ENCODE measurements at places on chromosomes 16 and 17.

DNA sequence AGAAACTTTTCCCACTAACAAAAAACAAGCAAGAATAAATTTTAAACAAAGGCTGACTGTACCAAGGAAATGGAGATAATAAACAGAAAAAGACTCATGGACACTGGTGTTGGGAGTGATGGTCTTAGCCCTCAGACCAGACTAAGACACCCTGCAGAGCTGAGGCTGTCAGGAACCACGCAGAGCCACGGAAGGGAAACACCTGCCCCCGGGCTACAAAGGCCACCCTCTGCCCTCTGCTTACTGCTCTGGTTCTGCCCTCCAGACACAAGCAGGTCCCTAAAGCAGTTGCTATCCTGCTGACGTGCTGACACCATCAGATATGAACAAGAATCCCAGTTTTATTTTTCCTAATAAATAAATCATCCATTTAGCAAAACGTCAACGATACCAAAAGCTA lies 80.0 kb downstream of the ANKRD11 start:
- no peak for DNase-seq

- DNase-seq, result no peak
These were observed 78.7 kb upstream of the GPRC5B start for GRCh38 chr16:19963301-19963700.

DNA sequence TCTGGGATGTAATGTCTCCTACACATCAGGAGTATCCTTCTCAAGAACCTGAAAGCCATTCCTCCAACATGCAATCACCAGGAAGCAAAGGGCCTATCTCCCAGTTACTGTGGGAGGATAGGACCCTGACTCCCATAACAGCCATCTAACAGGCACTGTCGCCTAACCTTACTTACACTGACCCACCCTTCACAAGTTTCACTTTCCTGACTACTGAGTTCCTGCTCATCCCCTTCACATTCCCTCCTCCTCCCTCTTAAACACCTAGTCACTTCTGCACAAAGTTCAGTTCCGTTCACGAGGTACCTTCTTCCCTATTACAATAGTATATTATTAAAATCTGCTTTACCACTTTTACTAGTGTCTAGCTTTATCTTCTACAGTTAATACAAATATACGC lies 1.3 kb downstream of the C17orf67 start:
- no peak for DNase-seq

GRCh38 chr17:61010661-61011170 lies 333.1 kb downstream of the BCAS3 start:
- no peak for DNase-seq

DNA sequence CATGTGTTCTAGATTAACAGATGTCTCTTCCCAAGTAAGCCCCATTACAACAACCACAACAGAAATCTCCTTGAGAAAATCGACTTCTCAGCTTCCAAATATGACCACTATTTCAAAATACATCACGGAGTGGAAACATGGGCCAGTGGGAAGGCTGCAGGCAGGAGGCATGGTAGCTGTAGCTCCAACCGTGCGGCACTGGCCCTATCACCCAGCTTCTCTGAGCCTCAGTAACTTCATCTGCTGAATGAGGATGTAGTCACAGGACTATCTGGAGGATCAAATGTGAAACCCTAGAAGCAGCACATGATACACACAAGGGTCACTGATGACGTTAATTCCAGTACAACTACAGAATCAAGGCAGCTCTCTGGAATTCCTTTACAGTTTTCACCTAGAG lies 112.2 kb downstream of the VPS53 start:
- DNase-seq, result peak; percentile 62

- no peak for DNase-seq
These were observed 281.4 kb downstream of the BCAS3 start for GRCh38 chr17:60959011-60959410.

DNA sequence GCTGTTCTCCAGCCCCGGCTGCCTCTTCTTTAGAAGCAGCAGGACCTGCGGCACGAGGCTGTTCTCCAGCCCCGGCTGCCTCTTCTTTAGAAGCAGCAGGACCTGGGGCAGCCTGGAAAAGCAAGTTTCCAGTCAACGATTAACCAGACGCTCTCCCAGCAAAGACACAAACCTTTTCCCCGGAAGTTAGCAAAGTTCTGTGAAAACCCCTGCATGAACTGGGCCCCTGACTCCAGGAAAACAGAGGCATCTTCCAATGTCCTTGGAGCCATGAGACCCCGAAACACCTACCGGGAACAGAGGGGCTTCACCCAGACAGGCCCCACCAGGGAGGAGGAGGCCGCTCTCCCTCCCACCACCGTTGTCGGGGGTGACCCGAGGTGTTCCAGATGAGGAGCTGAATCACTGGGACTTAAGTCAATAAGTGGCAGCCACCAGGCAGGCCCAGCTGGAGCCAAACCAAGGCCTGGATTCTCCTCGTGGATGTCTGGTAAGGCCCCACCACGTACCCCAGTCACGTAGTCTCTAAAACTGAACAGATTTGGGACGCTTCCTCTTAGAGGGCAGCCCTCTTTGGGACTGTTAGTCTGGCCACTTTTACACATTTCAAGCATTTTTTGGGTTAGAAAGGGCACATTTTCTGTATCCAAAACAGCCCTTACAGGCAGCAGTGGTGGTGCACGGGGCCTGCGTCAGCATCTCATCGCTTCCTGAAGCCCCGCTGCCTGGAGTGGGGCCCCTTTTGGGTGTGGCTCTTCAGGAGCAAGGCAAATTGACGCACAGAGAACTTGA lies at the start of gene RPH3AL:
TSS of gene RPH3AL (minus strand) at position 387 of the 792 bp plus-strand sequence. CDS start 25,264 bp downstream, outside the sequence.
- peak; percentile 69 for DNase-seq

GRCh38 chr16:79092846-79093245 lies 507.7 kb downstream of the MAF start:
- no peak for DNase-seq

- no peak for DNase-seq
These were observed 2.2 kb downstream of the LASP1 start for GRCh38 chr17:38872027-38872511.

DNA sequence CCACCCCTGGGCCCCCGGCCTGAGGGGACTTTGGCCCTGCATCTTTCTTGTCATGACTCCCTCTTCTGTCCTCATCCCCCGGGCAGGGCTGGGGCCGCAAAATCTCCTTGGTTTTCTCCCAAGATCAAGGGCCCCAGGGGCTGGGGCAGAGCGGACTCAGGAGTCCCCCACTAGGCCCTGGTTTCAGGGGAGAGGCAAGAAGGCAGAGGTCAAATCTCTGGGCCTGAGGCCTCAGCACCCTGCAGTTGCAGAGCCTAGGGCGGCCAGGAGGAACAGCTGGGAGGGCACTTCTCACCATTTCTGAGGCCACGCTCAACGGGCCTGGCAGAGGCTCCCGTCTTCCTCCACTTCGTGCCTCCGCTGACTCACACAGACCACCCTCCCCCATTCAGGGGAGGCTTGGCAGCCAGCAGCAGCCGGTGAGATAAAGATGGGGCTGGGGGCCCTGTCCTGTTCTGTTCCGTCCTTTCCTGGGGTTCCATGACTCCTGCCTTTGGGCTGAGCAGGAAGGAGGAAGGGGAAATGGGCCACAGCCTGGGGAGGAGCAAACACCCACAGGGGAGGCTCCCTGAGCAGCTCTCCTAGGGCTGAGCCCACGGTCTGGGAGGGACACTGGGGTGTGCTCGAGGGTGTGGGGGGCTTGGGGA lies 12.4 kb downstream of the ZSCAN10 start:
- no peak for DNase-seq

DNA sequence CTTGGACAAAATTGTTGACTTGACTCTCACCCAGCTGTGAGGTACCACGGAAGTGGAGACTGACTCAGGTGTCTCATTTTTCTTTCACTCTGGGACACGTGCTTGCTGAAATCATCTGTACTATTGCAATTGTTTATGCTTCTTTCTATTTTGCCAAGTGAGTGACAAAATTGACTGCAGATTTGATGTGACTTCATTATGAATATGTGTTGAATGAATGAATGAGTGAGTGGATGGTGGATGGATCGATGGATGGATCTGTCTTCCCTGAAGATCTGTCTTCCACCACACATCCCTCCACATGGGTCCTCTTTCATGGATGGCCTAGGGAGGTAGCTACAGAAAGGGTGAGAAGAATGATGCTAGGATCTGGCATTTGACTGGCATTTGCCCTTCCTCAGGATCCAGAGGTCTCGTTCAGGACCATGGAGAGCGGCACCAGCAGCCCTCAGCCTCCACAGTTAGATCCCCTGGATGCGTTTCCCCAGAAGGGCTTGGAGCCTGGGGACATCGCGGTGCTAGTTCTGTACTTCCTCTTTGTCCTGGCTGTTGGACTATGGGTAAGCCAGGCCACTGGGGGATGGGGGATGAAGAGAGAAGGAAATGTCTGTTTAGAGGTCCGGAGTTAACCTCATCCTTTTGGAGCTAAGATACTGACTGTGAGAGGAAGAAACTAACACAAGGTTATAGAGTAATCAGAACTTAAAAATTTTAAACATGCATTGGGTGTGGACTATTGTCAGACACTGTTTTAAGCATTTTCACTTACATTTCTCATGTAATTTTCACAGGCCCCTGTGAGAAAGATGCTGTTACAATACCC lies 12.7 kb downstream of the SLC5A11 start:
- no peak for DNase-seq

DNA sequence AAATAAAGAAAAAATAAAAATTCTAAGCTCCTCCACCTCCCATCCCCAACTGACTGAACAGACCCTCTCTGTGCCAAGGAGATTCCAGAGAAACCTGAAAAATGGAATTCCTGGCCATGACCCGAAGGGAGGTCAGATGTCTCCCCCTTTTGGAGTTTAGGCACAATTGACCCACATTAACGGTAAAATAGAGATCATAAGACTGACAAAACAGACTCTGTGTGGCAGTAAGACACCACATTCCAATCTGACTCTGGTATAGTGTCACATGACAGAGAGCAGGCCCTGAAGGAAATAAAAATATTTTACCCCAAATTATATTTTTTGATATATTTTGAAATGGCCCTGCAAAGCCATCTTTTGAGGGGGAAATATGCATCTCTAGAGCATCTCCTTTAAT lies 115.1 kb upstream of the ZKSCAN2 start:
- no peak for DNase-seq

GRCh38 chr16:26961459-26961858 lies 105.3 kb upstream of the C16orf82 start:
- no peak for DNase-seq

DNA sequence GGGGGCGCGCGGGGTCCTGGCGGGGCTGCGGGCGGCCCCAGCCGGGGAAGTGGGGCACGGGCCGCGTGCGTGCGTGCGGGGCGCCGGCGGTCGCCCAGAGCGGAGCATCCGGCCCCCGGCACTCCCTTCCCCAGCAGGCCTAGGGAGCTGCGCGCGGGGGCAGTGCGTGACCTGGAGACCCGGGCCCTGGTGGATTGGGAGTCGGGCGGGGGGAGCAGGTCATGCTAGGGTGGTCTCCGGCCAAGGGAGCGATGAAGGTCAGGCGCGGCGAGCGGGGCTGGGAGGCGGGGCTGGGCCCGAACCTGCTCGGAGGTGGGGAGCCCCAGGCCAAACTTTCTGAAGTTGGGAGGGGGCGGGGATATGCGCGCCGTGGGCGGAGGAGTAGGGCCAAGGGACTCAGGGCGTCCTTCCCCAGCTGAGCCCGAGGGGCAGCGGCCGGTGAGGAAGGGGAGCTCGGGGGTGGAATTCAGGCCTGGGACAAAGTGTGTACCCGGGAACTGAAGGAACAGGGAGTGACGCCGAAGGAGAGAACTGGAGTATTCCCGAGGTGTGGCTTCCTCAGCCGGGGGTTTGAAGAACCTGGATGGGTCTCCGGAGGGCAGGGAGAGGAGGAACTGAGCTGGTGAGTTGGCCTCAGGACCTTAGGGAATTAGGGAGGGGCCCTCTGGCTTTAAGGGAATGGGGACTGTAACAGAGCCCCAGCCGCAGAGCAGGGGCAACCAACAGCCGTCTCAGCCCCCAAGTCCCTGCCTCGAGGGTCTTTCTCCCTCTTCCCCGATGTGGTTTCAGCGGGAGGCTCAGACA lies 589 bp downstream of the XYLT2 start:
- DNase-seq, result no peak

DNA sequence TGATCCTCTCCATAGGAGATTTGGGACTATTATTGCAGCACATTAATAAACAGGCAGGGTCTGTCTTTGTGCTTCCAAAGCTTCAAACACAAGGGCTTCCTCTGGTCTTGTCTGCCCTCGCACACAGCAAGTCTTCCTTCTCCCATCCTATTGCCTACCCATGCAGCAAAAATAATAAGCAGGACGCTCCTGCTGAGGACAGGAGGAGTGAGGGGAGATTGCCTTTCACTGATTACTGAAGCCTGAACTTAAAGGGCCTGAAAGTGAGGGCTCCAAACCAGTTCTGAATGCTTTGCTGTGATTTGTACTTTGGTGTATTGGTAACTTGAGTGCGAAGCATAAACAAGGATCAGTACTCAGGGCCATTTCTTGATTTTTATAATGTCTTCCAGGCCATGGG lies 197.6 kb upstream of the XYLT1 start:
- peak; percentile 21 for DNase-seq

GRCh38 chr17:7867881-7868329 lies 10.1 kb downstream of the CYB5D1 start:
- DNase-seq, result no peak

DNA sequence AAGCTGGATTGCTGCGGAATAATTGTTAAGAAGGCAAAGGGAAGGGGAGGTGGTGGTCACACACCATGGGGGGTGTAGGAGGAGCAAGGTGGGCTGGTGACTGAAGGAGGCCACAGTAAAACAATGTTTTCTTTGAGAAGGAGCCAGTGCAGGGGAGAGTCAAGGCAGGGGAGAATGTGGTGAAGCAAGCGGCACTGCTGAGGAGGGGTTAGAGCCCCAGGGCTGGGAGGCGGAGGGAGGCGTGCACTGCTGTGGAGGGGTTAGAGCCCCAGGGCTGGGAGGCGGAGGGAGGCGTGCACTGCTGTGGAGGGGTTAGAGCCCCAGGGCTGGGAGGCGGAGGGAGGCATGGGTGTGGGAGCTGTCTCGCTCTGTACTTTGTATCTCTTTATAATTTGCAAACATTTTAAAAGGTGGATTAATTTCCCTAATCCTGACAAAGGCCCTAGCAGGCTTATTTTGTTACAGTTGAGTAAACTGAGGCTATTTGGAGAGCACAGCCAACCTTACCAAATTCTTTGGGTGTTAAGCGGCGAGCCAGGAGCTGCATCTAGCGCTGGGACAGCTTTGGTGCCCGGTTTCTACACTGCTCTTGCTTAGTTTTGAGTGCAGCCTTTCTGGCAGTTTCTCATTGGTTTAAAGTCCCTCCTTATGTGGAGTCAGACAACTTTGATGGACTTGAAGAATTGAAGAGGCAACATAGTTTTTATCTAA lies 20.9 kb downstream of the RPTOR start:
- no peak for DNase-seq

- peak; percentile 78 for DNase-seq
These were observed 697 bp downstream of the CTF1 start for GRCh38 chr16:30896889-30897733.

- DNase-seq, result no peak
These were observed 5.6 kb upstream of the ULK2 start for GRCh38 chr17:19873346-19873745.

GRCh38 chr17:45371414-45372324 lies 54.8 kb upstream of the MAP3K14 start:
- DNase-seq, result peak; percentile 23
